ENCODE measurements at places on chromosomes 3 and 15. TPM values are rescaled to one million over a fixed set of nuclear protein-coding genes. Genes with fewer than 3 reads are reported as not detected.

DNA sequence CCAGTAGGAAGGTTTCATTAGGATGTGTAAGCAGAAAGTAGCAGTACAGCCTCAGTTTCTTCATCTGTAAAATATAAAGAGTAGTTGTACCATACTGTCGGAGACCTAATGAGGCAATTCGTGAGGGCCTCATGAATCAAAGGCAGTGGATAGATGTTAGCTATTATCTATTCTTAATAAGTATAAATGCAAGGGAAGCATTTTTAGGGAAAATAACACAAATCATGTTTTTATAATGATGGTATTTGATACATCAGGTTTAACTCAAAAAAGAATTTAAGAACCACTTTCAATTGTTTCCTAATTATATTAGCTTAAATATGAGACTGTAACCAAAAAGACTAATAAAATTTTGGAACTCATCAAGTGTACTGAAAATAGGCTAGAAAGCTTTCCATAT lies 309.1 kb downstream of the ZBTB20 start:
- no peaks in the 10 kb centered on the region for H3K27me3 ChIP-seq
- H3K4me3 ChIP-seq: no peak overlapping the region
- H3K27ac ChIP-seq: no peak overlapping the region
- H3K36me3 ChIP-seq: peaks cover 26% of the 10 kb centered on the region
- no peak for DNase-seq
- peaks cover 17% of the 10 kb centered on the region for H3K4me1 ChIP-seq

- no peaks in the 10 kb centered on the region for H3K27me3 ChIP-seq
- H3K4me3 ChIP-seq: no peak overlapping the region
- no peak for DNase-seq
- H3K27ac ChIP-seq: no peak overlapping the region
Measured at GRCh38 chr3:137869022-137869421, 104.9 kb downstream of the SOX14 start.

SPTSSB gene
- not detected for total RNA-seq

GRCh38 chr15:68526269-68526668 lies 52.5 kb upstream of the CORO2B start:
- peaks cover 15% of the 10 kb centered on the region for H3K27me3 ChIP-seq
- DNase-seq: no peak
- H3K27ac ChIP-seq: no peak overlapping the region
- H3K4me1 ChIP-seq: peaks cover 12% of the 10 kb centered on the region
- peaks cover under 1% of the 10 kb centered on the region for H3K36me3 ChIP-seq

GRCh38 chr15:29593111-29593510 lies 229.2 kb downstream of the TJP1 start:
- H3K4me1 ChIP-seq: no peaks in the 10 kb centered on the region
- no peak for DNase-seq
- H3K36me3 ChIP-seq: no peaks in the 10 kb centered on the region
- H3K27me3 ChIP-seq: peaks cover 9% of the 10 kb centered on the region
- no peak overlapping the region for H3K4me3 ChIP-seq
- H3K27ac ChIP-seq: no peak overlapping the region

DNA sequence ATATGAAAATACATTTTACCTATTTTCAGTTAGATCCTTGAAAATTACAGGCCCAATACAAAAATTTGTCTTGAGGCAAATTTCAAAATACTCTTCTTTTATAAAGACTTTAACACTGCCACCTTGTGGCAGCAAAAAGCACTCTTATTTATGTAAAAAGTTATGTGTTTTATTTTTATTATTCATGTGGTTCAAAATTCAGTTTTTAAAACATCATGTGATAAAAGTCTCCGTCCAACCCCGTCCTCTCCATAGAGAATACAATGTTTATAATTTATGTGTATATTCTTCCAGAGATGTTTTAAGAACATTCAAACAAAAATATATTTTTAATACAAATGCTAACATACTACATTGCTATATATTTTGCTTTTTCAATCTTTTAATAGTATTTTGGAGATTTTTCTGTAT lies 36.9 kb upstream of the TRIM59 start:
- H3K27me3 ChIP-seq: no peaks in the 10 kb centered on the region
- H3K4me1 ChIP-seq: peaks cover 7% of the 10 kb centered on the region
- no peaks in the 10 kb centered on the region for H3K36me3 ChIP-seq
- peak overlapping the region; percentile 14 for H3K4me3 ChIP-seq
- no peak overlapping the region for H3K27ac ChIP-seq
- DNase-seq: no peak

- H3K27me3 ChIP-seq: no peaks in the 10 kb centered on the region
- no peak overlapping the region for H3K27ac ChIP-seq
- DNase-seq: no peak
- no peak overlapping the region for H3K4me3 ChIP-seq
- H3K36me3 ChIP-seq: no peaks in the 10 kb centered on the region
- no peaks in the 10 kb centered on the region for H3K4me1 ChIP-seq
Measured at GRCh38 chr3:6220447-6220846, 640.5 kb upstream of the GRM7 start.

DNA sequence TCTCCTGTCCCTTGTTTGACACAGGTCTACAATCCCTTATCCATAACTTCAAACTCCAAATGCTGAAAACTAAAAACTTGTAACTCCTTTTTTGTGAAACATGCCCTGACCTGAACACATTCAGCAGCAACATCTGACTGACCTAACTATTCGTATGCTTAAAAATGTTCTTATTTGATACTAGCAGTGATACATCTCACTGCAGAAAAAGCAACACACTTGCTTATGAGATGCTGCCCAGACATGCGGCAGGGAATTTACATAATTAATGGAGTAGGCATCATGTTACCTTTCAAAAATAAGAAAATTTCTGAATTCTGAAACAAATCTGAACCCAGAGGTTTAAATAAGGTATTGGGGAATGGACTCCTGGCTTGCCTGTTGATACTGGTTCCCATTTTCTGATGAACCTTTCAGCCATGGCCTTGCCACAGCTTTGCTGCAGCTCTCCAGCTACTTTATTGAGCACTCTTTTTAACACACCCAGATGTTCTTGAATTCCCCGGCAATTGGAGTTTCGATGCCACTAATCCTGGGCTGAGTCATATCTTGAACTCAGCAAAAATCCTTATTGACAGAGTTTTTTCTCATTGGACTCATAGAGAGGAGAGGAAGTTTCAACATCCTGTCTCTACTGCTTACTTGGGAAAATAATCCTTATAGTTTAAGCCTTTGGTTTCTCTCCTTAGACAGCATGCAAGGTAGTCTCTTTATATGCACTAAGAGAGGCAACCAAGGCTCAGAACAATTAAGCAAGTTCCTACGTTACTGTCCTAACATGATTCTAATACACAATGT lies 296.6 kb upstream of the LMCD1 start:
- DNase-seq: no peak
- no peak overlapping the region for H3K27ac ChIP-seq
- no peaks in the 10 kb centered on the region for H3K4me1 ChIP-seq
- H3K27me3 ChIP-seq: peaks cover 3% of the 10 kb centered on the region
- no peaks in the 10 kb centered on the region for H3K36me3 ChIP-seq

IFRD2 gene
- 68.9 TPM for total RNA-seq

GRCh38 chr3:150443331-150443741 lies 35.2 kb downstream of the TSC22D2 start:
- H3K27ac ChIP-seq: no peak overlapping the region
- DNase-seq: no peak
- H3K4me1 ChIP-seq: peaks cover 40% of the 10 kb centered on the region
- H3K4me3 ChIP-seq: no peak overlapping the region

All from naive thymus-derived CD8-positive, alpha-beta T cell (primary cell).